ENCODE measurements at places on chromosomes 12 and 14.
A peak's percentile ranks its signal among the peaks of the same experiment; 100 is the strongest.

GRCh38 chr14:100128688-100129087 lies 30.8 kb downstream of the DEGS2 start:
- no peak for DNase-seq

- DNase-seq = no peak
These were observed 78.7 kb downstream of the PPM1A start for GRCh38 chr14:60327447-60328331.

- peak; percentile 46 for DNase-seq
These were observed 4.1 kb upstream of the KRT84 start for GRCh38 chr12:52389313-52390207.

DNA sequence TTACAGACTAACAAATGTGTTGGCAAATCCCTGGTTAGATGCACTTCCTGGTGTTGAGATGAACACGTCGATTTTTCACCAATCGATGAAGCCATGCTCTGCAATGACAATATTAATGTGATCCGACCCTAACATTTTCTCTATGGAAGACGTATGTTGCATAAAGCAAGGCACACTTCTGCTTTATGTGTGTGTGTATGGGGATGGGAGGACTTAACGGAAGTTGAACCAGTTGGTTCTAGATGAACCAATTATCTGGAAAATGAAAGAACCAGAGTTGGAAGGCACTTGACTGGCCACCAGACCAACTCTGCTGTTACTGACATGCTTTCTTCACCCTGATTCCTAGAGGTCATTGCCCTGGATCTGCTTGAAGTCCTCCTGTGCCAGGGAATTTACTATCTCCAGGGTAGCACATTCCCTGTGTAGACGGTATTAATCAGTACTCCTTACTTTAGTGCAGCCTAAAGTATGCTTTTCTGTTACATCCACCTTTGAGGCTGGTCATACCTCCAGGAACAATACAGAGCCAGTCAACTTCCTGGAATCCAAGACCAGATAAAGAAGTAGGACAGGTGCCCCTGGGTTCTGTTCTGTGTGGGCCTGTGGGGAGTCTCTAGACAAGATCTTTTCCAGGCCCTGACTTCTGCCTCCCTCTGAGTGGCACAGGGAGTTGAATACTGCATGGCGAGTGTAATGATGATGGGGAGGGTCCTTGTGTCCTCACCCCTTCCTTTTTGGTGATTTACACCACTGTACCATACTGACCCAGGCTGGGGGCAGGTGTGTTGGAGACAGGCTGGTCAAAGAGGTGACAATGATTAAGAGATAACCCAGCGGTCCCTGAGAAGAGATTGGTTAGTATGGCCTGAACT lies 4.1 kb downstream of the SDR39U1 start:
- no peak for DNase-seq

GRCh38 chr14:104753528-104754212 lies 723 bp downstream of the SIVA1 start:
- no peak for DNase-seq

Data from caudate nucleus (tissue), 63 donors.